Stimulated activated CD4-positive, alpha-beta T cell treated with anti-CD3 and anti-CD28 coated beads, Interleukin-1b, Interleukin-23, amount 100 ng/mL, for 48 hours (primary cell): ENCODE measurements at places on chromosomes 12 and 14.

DNA sequence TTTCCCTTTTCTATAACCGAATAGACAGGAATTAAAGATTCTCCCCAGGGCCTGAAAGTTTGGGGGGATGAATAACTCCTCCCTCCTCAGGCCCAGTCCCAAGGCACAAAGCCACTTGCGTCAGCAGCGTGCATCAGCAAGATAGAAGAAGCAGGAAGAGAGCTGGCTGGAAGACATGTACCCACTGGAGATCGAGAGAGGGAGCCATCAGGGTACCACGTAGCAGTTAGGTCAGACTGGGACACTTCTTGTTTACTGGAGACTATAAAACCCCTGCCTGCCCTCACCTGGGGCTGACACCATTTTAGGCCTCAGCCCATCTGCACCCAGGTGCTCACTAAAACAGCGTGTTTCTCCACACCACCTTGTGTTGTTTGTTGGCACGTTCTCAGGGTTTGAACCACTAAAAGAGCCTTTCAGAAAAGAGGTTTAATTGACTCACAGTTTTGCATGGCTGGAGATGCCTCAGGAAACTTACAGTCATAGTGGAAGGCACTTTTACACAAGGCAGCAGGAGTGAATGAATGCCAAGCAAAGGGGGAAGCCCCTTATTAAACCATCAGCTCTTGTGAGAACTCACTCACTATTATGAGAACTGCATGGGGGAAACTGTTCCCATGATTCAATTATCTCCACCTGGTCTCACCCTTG lies 93.2 kb downstream of the TMTC3 start:
- peak; percentile 56 for DNase-seq

- DNase-seq, result no peak
These were observed 78.9 kb upstream of the MAP1LC3B2 start for GRCh38 chr12:116480210-116480810.

GRCh38 chr14:64186231-64187129 lies 107.7 kb downstream of the ESR2 start:
- DNase-seq, result no peak

- DNase-seq, result no peak
These were observed 2.7 kb upstream of the AHNAK2 start for GRCh38 chr14:104980611-104981531.

DNA sequence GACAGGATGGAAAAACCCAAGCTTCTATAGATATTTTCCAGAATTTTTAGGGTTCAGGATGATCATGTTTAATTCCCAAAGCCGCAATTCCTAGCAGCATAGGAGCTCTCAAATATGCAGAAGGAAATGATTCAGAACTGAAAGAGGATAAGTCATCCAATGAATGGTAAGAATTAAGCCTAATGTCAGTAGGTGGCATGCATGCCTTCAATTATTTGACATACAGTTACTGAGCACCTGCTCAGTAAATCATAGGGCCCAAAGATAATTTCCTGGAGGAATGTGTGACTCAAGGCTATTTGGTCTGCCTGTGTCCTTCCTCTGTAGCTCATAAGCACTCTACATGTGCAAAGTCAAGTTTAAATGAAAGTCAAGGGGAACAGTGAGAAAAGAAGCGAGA lies 116.8 kb upstream of the SLC38A4 start:
- no peak for DNase-seq

- DNase-seq, result peak; percentile 35
These were observed 4.2 kb downstream of the TESPA1 start for GRCh38 chr12:54980341-54980740.

DNA sequence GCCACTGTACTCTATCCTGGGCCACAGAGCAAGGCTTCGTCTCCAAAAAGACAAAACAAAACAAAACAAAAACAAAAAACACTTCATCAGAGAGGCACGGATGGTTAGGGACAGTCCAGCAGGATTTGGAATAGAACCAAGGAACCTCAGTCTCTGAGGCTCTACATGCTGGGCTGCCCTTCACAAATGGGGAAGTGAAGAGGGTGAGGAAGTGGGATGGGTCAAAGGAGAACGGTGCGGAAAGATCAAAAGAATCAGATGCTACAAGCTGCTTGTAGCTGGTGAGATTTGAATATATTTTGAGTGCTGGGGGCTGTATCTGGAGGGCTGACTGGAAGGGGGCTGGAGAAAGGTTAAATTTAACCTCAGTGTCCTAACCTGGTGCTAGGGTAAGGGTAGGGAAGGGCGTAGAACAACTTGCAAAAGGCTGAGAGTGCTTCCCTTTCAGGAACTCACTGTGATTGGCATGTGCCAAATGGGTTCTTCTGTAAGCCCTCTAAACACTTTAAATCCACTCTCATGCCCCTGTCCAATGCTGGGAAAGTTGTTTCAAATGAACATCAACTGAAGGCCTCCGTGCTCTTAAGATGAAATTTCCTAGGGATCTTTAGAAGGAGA lies 4.6 kb downstream of the FOXJ2 start:
- DNase-seq, result no peak

DNA sequence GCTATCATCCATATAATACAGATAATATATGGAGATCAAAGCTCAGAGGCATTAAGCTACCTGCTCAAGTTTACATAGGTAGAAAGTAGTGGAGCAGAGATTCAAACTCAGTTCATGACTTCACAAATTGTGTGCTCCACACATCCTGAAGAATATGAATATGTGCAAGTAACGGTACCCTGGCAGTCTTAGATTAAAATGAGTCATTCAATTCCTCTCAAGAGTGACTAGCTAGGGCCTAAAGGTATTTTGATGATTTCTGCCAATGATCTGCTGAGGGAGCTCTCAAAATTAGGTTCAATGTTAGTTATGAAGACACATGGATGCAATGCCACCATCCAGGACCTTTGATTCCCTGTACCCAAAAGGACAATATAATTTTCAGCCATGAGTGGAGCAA lies 58.9 kb downstream of the GRIP1 start:
- no peak for DNase-seq

GRCh38 chr14:54737132-54737711 lies 165.4 kb downstream of the GCH1 start:
- no peak for DNase-seq

- DNase-seq, result no peak
These were observed 6.9 kb upstream of the LYZ start for GRCh38 chr12:69341328-69341727.

DNA sequence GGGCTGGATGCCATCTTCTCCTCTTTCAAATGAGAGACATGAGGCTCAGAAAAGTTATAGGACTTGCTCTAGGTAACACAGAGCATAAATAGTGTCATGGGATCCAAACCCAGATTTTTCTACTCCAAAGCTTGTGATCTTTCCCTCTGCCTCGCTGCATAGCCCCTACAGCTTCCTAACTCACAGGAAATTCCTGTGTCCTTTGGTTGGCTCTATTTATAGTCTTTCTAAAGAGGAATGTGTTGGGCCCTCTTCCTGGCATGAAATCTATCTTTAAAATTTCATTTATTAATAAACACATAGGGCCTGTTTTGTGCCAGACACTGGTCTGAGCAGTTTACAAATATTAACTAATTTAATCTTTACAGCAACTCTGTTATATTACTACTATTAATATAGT lies 9.8 kb upstream of the KCNA5 start:
- DNase-seq, result no peak

DNA sequence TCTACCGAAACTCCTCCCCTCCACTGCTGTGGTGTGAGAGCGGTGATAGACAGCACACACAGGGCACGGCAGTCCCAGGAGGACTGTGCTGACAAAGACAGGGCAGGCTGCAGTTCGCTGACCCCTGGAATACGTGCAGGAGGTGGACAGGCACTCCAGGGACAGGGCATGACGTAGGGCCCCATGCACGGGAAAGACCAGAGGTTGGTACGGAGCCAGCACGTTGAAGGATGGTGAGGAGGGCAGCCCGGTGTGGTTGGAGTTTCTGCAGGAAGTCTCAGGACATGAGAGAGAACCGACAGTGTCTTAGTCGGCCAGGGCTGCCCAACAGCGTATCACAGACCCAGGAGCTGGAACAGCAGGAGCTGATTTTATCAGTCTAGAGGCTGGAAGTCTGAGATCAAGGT lies 254.2 kb upstream of the FKBP4 start:
- DNase-seq, result no peak
